ENCODE measurements at places on chromosomes 4 and X.

DNA sequence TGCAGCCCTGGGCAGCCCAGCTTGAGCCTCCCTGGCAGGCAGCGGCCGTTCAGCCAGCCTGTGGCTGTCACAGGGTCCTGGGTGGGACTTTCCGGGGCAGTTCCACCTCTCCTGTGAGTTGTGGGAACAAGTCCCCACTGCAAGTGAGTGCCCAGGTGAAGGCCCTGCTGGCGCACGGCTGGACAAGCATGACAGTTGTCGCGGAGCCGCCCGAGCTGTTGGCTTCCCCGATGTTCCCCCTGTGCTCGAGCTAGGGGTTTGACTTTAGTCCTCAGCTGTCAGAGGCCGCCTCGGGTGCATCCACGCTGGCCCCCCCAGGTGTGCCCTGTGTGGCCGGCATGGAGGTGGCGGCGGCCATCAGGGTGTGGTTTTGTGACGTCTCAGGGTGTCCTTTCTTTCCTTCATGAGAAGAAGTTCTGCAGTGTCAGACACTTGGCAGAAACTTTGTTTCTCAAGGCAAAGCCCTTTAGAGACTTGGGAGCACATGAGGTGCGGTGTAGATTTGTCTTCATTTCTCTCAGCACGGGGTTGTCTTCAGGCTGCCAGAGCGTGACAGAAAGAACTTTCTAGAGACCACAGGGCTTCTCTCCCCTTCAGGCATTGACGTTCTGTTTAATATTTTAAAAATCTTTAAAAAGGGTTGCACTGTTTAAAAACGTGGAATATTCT is 69.4 kb upstream of the HGFAC start:
- no peak for DNase-seq

DNA sequence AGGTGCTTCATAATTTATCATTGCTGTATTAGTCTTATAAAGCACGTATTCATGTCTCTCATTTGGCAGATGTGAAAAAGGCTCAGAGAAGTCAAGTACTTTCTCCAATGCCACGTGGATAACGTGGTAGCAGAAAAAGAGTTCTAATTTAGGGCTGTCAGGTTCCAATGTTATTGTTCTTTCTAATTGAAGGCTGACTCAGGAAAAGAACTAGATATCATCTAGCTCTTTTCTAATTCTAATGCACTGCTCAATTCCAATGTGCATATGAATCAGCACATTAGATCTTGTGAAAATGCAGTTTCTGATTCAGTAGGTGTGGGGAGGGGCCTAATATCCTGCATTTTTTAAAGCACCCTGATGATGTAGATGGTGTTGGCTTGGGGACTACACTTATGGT is 22.8 kb downstream of the AGA start:
- DNase-seq: no peak

- no peak for DNase-seq
These were observed 336.5 kb downstream of the PDGFC start for GRCh38 chr4:156635051-156635450.

DNA sequence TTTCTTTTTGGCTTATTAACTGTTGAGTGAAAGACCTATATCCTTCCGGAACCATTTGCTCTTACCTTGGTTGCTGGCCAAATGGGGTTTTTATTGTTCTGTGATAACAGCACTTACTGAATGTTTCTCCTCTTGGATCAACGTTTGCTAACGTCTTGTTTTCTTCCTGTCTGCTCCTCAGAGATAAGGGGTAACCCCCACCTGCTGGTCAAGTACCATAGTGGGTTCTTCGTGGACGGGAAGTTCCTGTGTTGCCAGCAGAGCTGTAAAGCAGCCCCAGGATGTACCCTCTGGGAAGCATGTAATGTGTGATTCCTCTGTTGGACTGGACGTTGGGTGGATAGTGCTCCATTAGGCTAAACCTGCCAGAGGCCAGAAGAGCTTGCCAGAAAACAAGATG is 15.3 kb downstream of the BMX start:
- DNase-seq: no peak

GRCh38 chrX:136549226-136549625 is 17.2 kb downstream of the VGLL1 start:
- DNase-seq: no peak

DNA sequence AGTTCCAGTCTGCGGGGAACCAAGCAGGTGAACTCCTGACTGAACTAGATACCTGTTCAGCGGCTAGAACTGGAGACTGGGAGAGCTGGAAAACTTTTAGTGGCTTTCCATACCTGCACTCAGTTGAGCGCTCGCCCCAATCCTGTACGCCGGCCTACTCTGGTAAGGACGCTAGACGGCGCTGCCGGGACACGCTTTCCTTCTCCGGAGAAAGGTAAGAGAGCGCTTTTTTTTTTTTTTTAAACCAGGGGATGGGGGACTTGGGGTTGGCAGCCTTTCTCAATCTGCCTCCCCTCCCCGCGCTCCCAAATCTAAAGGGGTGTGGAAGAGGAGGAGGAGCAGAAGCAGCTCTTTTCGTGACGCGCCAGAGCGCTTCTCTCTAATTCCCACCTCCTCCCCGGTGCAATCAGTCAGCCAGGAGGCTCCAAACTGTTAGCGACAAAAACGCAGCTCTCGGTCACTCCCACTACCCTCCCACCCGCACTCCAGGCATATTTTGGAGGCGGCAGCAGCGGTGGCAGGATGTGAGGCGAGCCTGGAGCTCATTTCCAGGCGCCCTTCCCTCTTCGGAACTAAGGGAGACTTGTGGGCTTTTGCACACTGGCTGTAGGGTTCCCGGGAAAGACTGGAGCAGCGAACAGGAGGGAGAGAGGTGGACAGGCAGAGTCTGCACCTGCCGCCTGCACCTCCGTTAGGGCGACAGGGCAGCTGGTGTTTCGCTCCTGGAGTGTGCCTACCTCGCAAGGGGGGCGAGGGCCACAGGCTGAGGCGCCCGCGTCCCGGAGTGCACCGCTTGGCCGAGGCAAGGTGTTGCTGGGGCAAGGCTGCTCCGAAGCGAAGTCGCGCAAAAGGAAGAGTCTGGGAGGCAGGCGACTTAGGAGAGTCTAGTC is at the start of gene IL1RAPL2:
TSS of gene IL1RAPL2 (plus strand) at position 409 of the 890 bp plus-strand sequence.
- no peak for DNase-seq

Measured in Karpas-422 (cell line).